Left lobe of liver (tissue), 2 donors: ENCODE measurements at places on chromosomes 11 and 22.
A peak's percentile ranks its signal among the peaks of the same experiment; 100 is the strongest.

DNA sequence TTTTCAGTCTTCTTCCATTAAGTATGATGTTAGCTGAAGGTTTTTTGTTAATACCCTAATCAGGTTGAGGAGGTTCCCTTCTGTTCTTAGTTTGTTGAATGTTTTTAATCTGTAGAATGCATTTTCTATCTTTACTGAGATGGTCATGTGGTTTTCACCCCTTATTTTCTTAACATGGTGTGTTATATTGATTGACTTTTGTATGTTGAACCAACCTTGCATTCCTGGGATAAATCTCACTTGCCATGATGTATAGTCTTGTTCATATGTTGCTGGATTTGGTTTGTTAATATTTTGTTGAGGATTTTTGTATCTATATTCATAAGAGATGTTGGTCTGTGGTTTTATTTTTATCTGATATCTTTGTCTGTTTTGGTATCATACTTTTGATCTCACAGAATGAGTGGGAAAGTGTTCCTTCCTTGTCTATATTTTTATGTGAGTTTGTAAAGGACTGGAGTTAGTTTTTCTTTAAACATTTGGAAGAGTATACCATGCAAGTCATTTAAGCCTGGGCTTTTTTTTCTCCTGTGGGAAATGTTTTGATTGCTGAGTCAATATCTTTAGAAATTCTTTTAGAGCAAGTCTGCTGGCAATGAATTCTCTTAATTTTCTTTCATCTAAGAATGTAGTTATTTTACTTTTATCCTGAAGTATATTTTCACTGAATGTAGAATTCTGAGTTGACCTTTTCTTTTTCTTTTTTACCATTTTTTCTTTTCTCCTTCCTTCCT lies 5.5 kb upstream of the P4HA3 start:
- DNase-seq: no peak

GRCh38 chr11:67404515-67405195 lies 772 bp downstream of the TBC1D10C start:
- DNase-seq: no peak

- DNase-seq: no peak
These were observed 167.8 kb downstream of the RRAS2 start for GRCh38 chr11:14190992-14191778.

- no peak for DNase-seq
These were observed 22.3 kb upstream of the GUCY1A2 start for GRCh38 chr11:107040433-107041087.

DNA sequence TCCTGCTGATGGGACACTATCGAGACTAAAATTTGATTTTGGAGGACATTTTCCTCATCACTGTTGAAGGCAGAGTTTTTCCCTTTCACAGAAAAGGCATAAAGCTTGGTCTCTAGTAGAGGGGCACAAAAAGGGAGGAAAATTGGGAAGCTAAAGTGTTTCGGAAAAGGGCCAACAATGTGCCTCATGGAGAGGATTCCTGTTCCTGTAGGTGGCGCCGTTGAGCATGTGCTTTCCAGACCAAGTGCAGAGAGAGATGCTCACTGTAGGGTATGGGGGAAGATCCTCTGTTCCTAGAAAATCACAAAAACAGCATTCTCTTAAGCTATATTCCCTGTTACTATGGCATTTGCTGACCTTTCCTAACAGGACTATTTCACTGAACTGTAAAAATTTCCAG lies 18.4 kb upstream of the OR4C5 start:
- no peak for DNase-seq

- DNase-seq: no peak
These were observed 398.1 kb upstream of the API5 start for GRCh38 chr11:42913731-42914130.

DNA sequence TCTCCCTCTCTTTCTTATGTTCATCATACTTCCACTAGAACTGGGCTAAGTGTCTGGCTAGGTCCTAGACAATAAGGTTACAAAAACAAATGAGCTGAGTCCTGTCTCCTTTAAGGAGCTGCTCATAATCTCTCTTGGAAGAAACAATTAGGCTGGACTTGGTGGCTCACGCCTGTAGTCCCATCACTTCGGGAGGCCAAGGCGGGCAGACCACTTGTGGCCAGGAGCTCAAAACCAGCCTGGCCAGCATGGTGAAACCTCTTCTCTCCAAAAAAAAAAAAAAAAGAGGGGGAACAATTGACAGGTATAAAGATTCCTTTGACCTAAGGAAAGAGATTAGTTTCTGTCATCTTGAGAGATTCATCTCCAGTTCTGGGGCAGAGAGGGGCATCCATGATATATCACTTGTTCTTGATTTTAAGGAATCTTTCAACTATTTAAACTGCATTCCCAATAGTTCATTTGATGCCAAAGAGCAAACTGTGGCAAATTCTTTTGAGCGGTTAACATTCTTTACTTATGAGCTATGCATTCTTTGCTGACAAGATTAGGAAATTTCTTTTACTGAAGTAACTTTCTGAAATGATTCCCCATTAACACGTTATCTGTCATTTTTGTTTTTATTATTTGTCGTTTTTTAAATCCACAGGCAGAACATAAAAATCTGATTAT lies 125.5 kb downstream of the C11orf87 start:
- DNase-seq: no peak

GRCh38 chr11:12815129-12815480 lies 140.9 kb downstream of the TEAD1 start:
- no peak for DNase-seq

DNA sequence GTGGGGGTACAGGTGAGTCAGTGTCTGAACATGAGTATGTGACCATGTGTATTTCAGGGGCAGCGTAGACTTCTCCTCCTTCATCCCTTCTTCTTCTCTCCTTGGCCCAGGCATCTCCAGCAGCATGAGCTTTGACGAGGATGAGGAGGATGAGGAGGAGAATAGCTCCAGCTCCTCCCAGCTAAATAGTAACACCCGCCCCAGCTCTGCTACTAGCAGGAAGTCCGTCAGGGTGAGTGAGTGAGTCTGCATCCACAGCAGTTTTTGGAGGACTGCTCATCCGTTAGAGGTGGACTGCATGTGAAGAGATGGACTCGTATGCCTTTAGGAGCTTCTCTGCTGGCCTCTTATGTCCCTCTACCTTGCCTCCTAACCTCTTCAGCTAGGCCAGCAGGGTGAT lies 15.6 kb downstream of the TUB start:
- DNase-seq: no peak

GRCh38 chr11:2390725-2391151 lies 9.8 kb upstream of the TSSC4 start:
- DNase-seq: no peak

DNA sequence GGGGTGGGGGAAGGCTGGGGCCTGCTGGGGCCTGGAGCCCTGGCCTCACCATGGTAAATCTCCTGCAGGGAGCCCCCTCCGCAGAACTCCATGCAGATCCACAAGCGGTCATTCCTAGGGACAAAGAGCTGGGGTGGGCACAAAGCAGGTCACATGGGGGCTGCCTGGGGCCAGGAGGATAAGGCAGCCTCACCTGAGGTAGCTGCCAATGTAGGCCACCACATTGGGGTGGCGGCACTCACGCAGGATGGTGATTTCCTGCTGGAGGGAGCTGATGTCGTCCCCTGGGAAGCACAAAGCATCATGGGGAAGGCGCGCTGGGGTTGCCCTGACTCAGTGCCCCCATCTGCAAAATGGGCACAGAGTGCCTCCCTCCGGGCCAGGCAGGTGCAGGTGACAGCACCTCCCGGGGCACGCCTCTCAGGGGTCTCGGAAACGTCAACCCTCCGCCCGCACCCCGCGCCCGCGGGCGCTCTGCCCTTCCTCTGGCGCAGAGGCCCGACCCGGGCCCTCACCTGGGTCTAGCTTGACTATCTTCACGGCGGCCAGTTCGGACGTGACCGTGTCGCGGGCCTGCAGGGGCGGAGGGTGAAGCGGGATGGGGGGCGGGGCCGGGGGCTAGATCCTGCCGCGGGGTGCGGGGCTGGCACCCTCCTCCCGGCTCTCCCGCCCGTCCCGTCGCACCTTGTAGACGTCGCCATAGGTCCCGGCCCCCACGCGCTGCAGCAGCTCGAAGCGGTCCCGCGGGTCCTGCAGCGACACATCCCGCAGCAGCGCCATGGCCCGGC lies 450 bp downstream of the MAP4K2 start:
- DNase-seq: peak; percentile 66

DNA sequence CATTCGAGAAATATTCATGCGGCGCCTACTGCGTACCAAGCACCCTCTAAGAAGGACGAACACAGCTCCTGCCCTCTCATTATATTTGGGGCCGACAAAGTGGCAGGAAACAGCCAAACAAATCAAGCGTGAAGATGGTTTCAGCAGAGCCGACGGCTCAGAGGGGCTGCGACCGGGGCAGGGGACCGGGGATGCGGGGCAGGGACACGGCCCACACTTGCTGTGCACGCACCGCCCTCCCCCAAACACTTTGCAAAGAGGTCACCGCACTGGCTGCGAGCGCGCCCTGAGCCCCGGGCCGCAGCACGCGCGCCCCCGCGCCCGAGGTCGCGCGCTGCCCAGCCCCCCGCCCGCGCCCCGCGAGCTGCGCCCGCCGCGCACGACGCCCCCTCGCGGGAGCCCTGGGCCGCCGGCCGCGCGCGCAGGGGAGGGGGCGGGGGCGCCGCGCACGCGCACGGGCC lies 255 bp upstream of the SYNGR1 start:
- no peak for DNase-seq

DNA sequence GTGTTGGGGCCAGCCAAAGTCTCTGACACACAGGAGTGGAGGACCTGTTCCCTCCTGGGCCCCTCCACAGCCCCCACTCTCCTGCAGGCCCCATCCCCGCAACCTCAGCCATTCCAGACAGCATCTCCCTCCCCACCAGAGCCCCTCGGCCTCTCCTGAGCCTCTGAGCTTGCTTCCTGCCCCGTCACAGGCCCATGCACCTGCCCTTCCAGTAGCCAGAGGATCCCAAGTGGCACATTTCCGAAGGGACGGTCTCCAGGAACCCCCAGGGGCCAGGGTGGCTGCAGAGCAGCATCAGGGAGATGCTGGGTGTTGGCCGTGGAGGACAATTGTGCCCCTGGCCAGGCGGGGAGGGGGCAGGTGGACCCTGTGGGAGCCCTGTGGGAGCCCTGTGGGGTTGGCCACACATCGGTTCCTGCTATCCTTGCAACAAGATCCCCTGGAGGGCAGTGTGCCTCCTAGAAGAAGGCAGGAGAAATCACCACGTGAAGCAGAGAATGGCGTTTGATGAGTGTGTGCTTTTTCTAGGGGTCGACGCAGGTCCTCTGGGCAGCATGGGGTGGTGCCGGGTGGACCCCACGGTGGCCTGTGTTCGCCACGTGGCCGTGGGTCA lies 45.3 kb upstream of the PPARA start:
- no peak for DNase-seq

DNA sequence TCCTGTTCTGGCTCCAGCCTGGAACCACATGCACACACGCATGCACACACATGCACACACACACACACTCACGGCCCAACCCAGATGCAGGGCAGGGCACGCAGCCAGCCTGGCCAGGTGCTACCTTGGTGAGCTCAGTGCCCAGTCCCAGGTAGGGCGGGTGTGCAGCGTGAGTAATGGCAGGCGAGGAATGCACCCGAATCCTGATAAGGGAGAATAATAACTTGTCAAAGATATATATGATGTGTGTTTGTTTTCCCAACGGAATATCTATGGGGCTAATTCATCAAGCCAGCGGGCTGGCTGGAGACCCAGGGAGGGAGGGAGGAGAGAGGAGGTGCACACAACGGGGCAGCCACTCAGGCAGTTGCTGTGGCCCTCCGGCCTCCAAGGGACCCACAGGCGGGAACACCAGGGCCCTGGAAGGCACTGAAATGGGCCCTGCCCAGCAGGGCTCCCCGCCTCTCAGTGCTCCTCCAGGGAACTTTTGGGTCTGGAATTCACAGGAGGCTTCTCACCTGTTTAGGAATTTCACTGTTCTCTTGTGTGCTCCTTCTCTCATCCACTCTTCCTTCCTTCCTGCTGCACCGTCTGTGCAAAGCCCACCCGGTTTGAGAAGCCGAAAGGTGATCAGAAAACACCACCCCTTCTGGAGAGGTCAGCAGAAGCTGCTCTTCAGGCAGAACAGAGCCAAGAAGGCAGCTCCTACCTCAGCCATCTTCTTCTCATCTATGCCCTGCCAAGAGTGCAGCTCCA lies 79.0 kb downstream of the BUD13 start:
- DNase-seq: peak; percentile 41

DNA sequence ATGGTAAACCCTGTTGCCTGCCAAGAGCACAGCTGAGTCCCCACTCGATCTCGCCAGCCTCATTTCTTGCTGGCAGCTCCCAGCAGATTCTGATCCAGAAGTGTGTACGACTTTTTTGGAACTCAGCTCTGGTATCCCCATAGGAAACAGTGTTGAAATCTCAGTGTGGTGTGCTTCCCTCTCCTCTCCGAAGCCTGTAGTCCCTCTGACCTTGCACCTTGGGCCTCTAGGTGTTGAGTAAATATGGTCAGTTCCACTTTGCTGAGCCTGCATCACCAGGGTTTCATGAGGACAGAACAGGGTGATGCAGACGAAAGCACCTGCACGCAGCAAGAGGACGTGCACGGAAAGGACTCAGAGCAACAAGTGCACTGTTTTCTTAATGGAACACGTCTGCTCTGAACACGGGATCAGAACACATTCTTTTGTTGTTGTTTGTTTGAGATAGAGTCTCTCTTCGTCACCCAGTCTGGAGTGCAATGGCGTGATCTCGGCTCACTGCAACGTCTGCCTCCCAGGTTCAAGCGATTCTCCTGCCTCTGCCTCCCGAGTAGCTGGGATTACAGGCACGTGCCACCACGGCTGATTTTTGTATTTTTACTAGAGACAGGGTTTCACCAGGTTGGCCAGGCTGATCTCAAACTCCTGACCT lies 3.8 kb upstream of the CPT1A start:
- DNase-seq: peak; percentile 92

- DNase-seq: peak; percentile 81
These were observed 20.0 kb downstream of the CRKL start for GRCh38 chr22:20937031-20937793.

- DNase-seq: no peak
These were observed at the start of gene DDX25 for GRCh38 chr11:125903711-125904659. Gene DDX25, plus strand, starts transcription at chr11:125904508. Its CDS starts 10 bp downstream, at chr11:125904518.

- DNase-seq: no peak
These were observed at the start of gene TRPM5 for GRCh38 chr11:2443881-2444820. Gene TRPM5, minus strand, starts transcription at chr11:2444514. Its CDS starts 21,478 bp downstream, at chr11:2423036.

- no peak for DNase-seq
These were observed at the start of gene CABP2 for GRCh38 chr11:67522844-67523555. Gene CABP2, minus strand, starts transcription at chr11:67523446. Its CDS starts 120 bp downstream, at chr11:67523326.

DNA sequence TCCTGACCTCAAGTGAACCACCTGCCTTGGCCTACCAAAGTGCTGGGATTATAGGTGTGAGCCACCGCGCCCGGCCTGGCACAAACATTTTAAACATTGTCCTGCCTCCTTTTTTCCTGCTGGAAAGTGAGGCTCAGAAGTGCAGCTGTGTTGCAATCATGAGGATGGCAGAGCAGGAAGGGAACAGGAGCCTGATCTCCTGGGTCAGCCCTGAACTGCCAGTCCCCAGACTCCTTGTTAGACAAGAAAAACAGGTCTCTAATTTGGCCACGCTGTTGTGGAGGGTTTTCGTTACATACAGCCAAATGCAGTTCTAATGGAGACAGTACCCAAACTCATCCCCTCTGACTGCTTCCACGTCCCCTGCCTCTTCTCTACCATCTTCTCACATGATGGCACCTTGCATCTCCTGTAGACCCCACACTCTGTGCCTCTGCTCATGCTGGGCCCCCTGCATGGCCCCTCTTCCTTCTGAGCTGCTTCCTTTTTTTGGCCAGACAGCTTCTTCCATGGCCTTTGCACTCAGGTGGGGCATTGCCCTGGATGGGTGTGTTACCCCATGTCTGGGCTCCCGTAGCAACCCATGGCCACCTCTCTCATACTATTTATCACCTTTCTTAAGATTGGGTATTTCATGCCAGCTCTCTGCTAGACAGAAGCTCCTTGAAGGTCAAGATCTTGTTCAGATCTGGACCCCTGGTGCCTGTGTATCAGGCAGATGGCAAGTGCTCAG lies 227.1 kb downstream of the CEP164 start:
- no peak for DNase-seq

- DNase-seq: peak; percentile 46
These were observed 6.2 kb downstream of the TSKU start for GRCh38 chr11:76789443-76789719.
